ENCODE measurements at places on chromosomes 13 and 19.
A peak's percentile ranks its signal among the peaks of the same experiment; 100 is the strongest.

DNA sequence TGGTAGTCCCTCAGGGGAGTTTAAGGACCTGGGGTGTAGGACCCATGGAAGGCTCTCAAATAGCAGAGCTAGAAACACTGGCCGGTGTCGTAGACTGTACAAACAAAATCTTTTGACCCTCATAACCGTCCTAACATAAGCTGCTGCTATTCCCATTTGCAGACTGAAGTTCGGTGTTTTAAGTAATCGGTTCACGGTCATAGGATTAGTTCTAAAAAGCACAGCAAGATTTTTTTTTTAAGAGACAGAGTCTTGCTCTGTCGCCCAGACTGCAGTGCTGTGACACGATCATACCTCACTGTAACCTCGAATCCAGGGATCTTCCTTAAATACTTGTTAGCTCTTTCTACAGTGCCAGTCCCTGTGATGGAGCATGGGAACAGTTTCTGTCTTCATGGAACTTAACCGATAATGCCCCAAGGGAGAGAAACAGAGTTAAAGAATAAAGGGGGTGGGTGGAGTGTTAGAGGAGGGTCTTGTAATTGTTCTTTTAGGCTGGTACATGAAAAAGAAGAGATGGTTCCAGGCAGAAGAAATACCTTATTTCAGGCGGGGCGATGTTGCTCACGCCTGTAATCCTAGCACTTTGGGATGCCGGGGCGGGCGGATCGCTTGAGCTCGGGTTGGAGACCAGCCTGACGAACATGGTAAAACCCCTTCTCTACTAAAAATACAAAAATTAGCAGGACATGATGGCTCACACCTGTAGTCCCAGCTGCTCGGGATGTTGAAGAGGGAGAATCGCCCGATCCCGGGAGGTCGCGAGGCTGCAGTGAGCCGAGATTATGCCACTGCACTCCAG lies 475 bp upstream of the ZC3H4 start:
- no peak for DNase-seq

DNA sequence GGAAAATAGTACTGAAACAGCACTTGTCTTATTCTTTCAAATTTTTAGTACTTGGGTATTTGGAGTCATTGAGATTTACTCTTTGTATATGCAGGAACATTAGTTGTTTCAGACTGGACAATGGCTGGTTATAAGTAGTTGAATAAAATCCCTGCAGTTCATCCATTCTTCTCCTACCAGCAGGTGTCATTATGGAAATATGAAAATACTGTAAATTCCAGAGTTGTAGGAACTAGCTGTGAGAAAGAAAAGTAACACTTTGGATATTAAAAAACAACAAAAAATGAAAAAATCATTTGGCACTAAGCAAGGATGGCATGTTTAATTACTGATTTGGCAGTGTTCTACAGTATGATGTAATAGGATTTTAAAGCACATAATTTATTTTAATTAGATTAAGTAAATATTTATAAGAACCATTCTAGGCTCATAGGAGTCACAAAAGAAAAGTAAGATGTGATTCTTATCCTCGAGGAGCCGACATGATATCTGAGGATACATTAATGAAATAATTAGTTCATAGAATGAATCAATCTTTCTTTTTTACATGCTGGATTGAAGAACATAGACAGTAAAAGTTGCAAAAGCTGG lies 155.3 kb downstream of the KCNRG start:
- peak; percentile 54 for DNase-seq

DNA sequence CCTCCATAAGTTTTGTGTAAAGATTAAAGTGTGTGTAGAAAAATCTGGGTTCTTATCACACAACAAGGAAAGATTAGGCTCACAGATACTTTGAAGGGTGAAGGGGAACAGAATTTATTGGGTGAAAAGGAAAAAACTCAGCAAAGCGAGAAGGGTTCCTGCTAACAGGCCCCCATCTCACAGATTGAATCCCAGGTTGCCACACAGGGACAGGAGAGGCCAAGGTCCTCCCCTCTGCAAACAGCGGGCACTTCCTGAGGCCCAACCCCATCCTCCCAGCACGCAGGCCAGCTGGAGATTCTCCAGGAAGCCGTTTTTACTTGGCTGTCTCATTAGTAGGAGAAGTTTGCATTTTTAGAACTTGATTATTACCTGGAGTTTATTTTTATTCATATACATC lies 15.2 kb upstream of the ERCC5 start:
- DNase-seq: peak; percentile 13

GRCh38 chr19:36139473-36140303 lies at the start of gene CAPNS1:
CAPNS1 (plus strand) TSS chr19:36140066; CDS start chr19:36141012, 946 bp downstream.
- peak; percentile 98 for DNase-seq

DNA sequence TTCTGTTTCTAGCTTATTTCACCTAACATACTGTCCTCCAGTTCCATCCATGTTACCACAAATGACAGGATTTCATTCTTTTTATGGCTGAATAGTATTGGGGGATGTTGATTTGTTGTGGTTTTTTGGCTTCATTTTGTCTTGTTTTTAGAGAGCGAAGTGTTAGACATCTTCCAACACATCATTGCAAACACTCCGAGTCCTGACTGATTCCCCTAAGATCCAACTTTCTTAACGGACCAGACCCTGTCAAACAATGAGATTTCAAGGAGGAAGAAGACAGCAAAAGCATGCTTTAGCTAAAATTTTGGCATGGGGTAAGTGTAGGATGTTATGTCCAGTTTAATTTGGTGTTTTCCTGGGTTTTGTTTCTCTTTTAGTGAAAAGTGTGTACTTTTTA lies 3.8 kb upstream of the CASP14 start:
- DNase-seq: peak; percentile 28

- peak; percentile 93 for DNase-seq
Observed at GRCh38 chr19:2032296-2032941, 16.9 kb upstream of the BTBD2 start.

GRCh38 chr13:22428188-22428828 lies 752.5 kb upstream of the SGCG start:
- peak; percentile 49 for DNase-seq

GRCh38 chr19:6568816-6569215 lies 22.1 kb downstream of the CD70 start:
- no peak for DNase-seq

DNA sequence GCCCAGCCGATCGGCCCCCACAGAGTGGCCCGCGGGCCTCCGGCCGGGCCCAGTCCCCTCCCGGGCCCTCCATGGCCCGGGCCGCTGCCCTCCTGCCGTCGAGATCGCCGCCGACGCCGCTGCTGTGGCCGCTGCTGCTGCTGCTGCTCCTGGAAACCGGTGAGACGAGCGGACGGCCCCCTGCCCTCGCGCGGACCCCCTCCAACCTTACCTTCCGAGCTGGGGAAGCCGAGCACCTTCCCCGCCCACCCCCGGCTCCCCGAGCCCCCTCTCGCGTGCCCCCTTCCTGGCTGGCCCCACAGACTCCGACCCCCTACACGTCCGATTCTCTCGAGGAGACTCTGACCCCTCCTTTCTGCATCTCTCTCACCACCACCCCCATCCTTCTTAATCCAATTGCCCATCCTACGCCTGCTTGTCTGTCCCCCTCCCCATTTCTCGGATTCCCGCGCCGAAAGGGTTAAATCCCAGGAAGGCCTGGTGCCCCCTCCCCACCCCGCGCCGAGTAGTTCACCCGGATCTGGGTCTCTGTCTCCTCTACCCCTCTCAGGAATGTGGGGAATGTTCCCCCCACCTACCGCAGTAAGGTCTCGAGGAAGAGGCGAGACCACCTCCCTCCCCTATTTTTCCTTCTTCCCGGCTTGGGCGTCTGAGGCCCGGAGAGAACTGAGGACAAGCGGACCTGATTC lies 502 bp downstream of the NECTIN2 start:
- peak; percentile 62 for DNase-seq

GRCh38 chr13:93080587-93080986 lies 146.0 kb upstream of the GPC6 start:
- peak; percentile 15 for DNase-seq

GRCh38 chr19:33736158-33736557 lies 60.5 kb upstream of the KCTD15 start:
- no peak for DNase-seq

- no peak for DNase-seq
Observed at GRCh38 chr19:41936416-41936850, 8.2 kb upstream of the ERFL start.

GRCh38 chr13:60572003-60572798 lies 175.2 kb downstream of the TDRD3 start:
- DNase-seq: peak; percentile 8

- DNase-seq: no peak
Observed at GRCh38 chr19:29054886-29055675, 157.9 kb downstream of the UQCRFS1 start.

DNA sequence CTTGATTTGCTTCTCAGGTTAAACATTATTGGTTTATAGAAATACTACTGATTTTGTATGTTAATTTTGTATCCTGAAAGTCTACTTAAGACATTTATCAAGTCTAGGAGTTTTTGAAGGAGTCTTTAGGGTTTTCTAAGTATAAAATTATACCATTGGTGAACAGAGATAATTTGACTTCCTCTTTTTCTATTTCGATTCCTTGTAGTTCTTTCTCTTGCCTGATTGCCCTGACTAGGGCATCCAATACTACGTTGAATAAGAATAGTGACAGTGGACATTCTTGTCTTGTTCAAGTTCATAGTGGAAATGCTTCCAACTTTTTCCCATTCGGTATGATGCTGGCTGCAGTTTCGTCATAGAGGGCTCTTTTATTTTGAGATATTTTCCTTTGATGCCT lies 807.5 kb upstream of the SLC10A2 start:
- DNase-seq: no peak

- DNase-seq: peak; percentile 26
Observed at GRCh38 chr13:26658448-26659385, 101.2 kb downstream of the WASF3 start.

DNA sequence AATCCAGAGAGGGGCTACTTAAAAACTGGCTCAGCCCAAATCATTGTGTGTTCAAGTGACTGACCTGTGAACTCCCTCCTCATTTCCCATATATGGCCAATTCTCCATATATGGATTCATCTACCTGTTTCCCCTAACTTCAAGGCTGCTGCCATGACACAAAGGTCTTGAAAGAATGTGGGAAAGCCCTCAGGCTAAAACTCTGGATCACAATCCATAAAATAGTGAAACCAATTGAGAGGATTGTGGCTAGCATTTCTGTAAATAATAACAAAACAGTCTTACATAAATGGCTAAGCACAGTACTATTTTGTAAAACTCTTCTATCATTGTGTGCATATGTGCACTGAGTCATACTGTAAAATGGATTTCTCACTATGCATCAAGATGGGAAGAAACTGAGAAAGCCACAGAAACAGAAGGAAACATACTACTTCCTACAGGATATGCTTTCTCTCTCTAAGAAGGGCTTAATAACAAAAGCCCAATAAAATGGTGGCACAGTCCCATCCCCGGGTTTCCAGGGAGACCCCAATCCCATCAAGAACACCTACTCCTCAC lies 80.5 kb downstream of the FOXO1 start:
- no peak for DNase-seq

DNA sequence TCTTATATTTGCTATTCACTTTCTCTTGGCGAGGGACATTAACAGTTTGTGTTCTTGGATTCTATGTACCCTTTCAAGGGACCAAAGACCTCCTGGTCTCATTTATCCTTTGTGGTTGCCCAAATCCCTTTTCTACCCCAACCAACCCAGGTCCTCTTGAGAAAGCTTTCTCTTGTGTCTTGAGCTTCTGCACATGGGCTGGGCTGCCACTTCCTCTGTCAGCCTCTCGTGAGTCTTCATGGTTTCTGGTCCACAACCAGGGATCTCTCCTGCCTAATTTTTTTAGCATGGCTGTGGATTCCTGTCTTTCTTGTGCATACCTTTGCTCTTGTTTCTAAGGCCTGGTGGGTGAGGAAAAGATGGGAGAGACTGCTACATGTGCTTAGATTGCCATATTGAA lies 14.9 kb downstream of the TIMM13 start:
- DNase-seq: no peak

- no peak for DNase-seq
Observed at GRCh38 chr13:64675255-64675892, 2554.8 kb downstream of the PCDH9 start.

- peak; percentile 89 for DNase-seq
Observed at GRCh38 chr19:17348700-17349099, 11.3 kb downstream of the GTPBP3 start.

DNA sequence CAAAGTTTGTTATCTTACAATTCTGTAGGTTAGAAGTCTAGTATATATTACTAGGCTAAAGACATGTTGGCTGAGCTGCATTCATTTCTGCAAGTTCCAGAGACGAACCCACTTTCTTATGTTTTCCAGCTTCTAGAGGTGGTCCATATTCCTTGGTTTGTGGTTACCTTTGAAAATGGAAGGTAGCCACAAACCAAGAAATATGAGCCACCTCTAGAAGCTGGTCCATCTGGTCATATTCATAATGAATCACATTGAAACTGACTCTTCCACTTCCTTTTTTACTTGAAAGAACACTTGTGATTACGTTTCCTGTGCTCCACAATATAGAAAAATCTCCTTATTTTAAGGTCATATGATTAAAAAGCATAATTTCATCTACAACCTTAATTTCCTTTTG lies 943.0 kb upstream of the PCDH9 start:
- DNase-seq: no peak

DNA sequence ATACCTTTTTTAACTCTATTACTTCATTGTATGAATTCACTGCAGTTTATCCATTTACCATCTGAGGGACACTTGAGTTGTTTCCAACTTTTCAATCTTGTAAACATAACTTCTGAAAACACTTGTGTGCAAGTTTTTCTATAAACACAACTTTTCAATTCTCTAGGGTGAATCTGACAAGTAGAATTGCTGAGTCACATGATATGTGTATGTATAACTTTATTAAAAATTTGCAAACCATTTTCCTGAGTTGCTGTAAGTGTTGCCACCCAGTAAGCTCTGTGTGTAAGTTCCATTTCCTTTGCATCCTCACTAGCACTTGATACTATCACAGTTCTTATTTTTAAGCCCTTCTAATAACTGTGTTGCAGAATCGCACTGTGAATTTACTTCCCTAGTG lies 1415.6 kb upstream of the ATXN8OS start:
- DNase-seq: no peak

GRCh38 chr13:114122591-114123211 lies 9.7 kb downstream of the RASA3 start:
- no peak for DNase-seq

DNA sequence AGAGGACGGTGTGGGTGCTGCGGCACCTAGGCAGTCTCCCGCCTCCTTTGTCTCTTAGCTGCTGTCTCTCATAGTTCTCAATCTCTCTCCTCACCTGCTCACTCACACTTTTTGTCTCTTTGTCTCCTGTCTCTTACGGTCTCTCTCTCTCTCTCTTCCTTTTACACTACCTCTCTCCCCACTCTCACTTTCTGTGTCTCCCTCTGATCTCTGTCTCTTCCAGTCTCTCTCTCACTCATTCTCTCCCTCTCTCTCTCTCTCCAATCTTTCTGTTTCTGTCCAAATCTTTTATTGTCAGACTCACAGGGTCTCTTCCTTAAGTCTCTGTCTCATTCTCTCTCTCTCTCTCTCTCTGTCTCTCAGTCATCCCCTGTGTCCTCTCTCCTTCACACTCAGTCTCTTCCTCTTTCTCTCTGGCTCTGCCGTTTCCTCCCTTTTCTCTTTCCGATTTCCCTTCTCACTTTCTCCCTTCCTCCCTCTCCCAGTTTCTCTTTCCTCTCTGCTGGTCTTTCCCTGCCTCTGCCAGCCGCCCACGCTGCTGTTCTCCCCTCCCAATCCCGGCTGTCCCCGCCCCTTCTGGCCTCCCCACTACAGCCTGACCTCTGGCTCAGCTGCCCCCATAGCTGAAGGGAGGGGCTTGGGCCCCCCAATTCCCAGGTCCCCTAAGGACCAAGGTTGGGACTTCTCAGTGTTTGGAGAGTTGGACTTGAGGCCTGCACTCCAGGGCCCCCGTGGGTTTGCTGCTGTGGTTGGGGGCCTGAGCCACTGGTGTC lies at the start of gene PLEKHA4:
Gene PLEKHA4 (minus strand): TSS at position 504 of the 773 bp plus-strand sequence. CDS start 997 bp downstream, outside the sequence.
- DNase-seq: peak; percentile 74

GRCh38 chr13:109913936-109914510 lies 127.6 kb upstream of the IRS2 start:
- peak; percentile 82 for DNase-seq
